Myocyte (in vitro differentiated cells): ENCODE measurements at places on chromosomes 6 and 20. TPM values are rescaled to one million over a fixed set of nuclear protein-coding genes. Genes with fewer than 3 reads are reported as not detected.

The FOXF2 gene
- total RNA-seq = not detected in 2 replicates

GRCh38 chr6:32092760-32093497, 16.2 kb downstream of the TNXB start:
- no peak for DNase-seq

- no peak for DNase-seq
These were observed 39.9 kb downstream of the JARID2 start for GRCh38 chr6:15285682-15286294.

DNA sequence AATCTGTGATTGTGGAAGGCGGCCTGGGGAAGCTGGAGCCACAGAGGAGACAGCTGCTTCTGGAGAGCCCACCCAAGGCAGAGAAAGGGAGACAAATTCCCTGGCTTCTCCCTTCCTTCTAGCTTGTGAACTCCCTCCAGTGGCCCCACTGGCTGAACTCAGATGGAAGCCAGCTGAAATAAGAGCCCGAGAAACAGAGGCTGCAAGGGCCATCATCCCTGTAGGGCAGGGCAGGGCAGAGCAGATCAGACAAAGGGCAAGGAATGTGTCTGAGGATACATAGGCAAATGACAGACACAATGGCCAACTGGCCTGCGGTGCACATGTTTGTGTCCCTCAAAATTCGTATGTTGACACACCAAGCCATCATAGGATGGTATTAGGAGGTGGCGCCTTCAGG, 25.3 kb downstream of the MDFI start:
- no peak for DNase-seq

DNA sequence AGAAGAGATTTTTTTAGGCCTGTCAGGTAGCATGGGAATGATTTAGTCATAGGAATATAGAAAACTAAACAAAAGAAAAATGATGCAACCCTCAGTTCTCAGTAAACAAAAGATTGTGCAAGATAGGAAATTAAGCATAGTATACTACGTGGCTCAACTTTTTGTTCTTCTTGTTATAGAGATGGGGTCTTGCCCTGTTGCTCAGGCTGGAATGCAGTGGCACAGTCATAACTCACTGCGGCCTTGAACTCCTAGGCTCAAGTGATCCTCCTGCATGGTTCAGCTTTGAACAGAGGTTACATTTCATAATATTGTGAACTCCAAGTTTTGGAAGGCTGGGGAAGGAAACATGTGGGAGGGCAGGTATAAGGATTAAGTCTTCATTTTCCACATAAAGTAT, 28.5 kb downstream of the SLX4IP start:
- no peak for DNase-seq

- no peak for DNase-seq
These were observed 201.7 kb upstream of the PLCB4 start for GRCh38 chr20:8867038-8867740.

DNA sequence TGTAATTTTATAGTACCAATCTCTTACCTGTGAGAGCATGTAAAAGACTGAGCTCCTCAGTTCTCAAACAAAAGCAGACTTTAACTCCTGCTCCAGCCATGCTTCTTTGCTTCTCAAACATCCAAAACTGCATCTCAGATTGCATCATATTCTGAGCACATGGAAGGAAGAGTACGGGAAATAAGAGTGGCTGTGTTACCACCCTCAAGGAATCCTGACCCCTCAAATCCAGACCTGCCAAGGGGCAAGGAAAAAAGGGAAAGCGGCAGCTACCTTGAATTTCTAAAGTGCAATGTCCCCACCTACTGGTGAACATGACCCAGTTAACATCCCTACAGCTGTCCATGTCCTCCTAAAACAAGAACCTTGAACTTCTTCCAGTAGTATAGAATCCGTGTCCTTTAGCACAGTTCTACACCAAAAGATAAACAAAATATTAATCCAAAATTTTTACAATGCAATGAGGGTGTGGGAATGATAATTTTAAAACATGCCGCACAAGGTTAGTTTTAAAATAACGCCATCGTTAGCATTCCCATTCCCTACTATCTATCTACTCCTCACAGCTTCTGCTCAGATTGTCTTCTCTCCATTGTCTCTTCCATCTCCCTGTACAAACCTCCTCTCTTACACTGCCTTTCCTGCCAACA, 34.1 kb upstream of the HLA-DQB1 start:
- peak; percentile 71 for DNase-seq

DNA sequence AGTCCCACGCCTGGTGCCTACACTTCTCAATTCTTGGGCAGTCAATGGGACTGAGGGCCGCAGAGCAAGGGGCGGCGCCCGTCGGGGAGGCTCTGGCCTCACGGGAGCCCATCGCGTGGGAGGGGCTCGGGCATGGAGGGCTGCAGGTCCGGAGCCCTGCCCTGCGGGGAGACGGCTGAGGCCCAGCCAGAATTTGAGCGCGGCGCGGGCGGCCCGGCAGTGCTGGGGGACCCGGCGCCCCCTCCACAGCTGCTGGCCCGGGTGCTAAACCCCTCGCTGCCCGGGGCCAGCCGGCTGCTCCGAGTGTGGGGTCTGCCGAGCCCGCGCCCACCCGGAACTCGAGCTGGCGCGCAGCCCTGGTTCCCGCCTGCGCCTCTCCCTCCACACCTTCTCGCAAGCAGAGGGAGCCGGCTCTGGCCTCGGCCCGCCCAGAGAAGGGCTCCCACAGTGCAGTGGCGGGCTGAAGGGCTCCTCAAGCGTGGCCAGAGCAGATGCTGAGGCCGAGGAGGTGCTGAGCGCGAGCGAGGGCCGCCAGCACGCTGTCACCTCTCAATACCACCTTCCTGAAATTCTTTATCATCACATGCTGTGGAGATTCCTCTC, 58.5 kb downstream of the BAK1 start:
- DNase-seq = no peak

GRCh38 chr6:39493174-39493573, 170.7 kb upstream of the KCNK16 start:
- DNase-seq = no peak

GRCh38 chr20:23362392-23363256, 642 bp downstream of the GZF1 start:
- peak; percentile 78 for DNase-seq

The WFDC5 gene
- not detected in 2 replicates for total RNA-seq

DNA sequence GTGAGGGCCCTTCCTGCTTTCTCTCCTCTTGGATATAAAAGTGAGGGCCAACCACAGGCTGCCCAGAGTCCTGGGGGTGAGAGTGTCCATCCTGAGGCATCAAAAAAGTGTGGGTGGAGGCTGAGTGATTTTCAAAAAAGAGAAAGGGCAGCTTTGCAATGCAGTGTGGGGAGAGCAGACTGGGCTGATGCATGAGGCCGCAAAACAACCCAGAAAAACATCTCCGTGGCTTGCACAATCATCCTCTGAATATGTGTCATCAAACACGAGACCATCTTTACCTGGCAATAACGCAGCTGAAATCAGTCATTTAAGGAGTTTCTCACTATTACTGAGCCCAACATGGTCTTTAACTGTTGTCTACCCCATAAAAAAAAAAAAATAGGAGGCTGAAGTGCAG, 191.2 kb upstream of the SOX4 start:
- no peak for DNase-seq

- no peak for DNase-seq
These were observed 39.4 kb downstream of the CARMIL1 start for GRCh38 chr6:25318589-25318988.

- DNase-seq = no peak
These were observed 362.4 kb upstream of the RGS17 start for GRCh38 chr6:153493501-153493900.

The ZNF165 gene
- total RNA-seq = 0.78 TPM in 1 of 2 replicates, not detected in the other

The LIN28B gene
- not detected in 2 replicates for total RNA-seq

DNA sequence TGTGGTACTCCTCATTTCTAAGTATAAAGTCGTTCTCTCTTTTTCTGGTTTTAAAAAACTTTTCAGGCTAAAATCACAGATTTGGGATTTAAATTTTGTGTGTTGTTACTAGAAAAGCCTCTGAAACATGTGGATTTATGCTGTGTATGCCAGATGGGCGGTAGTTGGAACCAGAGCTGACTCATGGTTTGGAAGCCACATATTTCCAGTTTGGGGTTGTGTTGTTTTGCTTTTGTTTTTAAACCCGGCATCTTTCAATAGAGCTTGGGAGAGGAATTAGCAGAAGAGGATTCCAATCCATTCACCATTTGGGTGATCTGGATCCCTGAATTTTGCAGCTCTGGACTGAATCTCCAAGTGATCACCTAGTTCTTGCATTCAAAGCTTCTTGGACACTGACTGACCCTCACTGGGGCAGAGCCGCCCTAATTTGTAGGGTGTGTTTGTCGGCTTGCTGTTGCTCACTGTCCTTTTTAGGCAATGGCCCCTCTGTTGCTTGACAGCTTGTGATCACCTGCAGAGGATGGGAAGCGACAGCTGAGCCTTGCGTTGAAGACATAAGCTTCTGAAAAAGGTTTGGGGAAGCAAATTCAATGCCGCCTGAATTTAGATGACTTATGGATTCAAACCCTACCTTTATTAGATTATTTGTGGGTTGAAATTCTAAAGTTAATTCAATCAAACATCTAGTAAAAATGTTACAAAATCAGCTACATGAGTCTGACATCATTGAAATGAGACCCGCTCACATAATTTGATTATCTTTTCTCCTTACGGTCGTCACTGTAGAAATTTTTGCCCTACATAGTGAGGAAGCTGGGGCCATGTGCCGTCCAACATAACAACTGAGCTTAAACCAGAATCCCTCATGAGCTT, 79.9 kb upstream of the CD83 start:
- DNase-seq = peak; percentile 84

The SIRPA gene
- 2.9 and 5.3 TPM in 2 replicates for total RNA-seq

The ZBTB46 gene
- 19.6 and 20.9 TPM in 2 replicates for total RNA-seq

DNA sequence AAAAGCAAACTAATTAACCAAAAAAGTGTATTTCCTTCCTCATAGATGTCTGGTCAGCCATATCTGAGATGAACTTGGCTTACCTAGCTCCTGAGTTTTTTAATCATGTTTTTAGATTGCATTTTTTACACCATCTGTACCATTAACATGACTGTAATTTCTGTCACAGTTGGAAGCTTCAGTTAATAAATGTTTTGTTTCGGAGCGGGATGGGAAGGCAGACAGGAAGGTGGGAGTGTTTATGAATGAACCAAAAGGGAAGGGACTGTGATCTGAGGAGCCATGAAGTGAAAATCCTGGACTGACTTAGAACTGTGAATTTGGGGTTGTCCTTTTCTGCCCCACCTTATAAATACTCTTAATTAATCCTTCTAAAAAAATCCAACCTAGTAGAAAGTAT, 445.6 kb upstream of the SOX4 start:
- DNase-seq = no peak
